AML-193 (cell line): ENCODE measurements at places on chromosomes 5 and 9.

DNA sequence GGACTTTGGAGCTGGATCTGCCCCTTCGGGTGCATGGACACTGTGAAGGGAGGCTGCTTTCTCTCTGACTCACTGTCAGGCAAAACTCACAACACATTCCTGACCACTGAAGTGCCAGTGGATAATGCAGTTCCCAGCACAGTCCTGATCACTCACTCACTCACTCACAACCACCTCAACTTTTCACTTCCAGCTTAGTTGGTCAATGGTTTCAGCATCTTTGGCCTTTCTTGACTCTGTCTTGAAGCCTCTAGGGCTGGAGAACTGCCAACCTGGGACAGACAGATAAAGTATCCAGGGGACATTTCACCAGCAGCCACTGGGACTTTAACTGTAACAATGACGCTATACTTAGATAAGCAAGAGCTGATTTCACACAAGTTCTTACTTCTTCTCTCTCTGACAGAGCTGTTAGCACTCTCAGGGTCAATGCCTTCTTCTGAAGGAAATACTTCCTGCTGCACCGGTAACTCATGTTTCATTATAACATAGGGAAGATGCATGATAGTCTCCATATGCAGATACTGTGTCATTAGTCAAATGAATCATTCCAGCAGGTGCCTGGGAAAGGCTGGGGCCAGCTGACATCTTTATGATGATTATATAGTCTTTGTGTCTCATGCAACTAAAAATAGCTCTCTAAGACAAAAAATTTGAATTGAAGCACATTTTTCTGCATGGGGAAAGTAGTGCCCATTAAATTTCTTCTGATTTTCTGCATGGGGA is 499.0 kb downstream of the SEMA5A start:
- no peak for DNase-seq

GRCh38 chr5:73678322-73678740 is 52.3 kb downstream of the ARHGEF28 start:
- DNase-seq = no peak

GRCh38 chr5:2466966-2467365 is 284.5 kb downstream of the IRX2 start:
- DNase-seq = no peak

DNA sequence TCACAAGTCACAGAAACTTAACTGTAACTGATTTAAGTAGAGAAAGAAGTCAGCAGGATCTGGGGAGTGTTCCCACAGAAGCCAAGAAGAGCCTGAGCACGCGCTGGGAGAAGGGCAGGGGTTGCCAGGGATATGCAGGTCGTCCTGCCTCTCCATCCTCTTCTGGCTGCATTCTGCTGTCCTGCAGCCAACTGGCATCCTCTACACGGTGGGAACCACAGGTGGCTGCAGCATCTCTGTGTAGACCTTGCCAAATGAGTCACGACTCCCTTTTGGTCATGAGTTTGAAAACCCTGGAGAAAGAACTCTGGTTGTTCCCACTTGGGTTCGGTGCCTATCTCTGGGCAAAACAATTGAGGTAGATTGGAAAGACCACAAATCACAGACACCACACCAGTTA is 38.4 kb upstream of the PCA3 start:
- no peak for DNase-seq

- DNase-seq = no peak
Measured at GRCh38 chr5:60852940-60853339, 8.9 kb upstream of the ELOVL7 start.

- no peak for DNase-seq
Measured at GRCh38 chr5:54518146-54518817, 723 bp downstream of the SNX18 start.

DNA sequence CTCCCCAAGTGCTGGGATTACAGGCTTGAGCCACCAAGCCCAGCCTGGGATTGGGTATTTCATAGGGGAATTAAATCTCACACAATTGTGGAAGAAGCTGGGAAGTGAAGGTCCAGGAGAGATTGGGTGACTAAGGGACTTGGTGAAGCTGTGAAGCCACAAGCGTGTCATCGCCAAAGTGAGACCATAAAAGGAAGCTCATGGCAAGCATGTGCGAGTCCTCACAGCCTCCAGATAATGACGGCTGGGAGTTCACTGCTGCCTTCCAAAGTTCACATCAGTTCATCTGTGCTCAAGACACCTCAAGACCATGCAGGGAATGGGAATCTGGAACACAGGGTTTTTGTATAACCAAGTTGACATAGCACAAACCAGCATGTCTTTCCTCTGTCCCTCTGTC is 210.6 kb downstream of the MARCHF11 start:
- no peak for DNase-seq

DNA sequence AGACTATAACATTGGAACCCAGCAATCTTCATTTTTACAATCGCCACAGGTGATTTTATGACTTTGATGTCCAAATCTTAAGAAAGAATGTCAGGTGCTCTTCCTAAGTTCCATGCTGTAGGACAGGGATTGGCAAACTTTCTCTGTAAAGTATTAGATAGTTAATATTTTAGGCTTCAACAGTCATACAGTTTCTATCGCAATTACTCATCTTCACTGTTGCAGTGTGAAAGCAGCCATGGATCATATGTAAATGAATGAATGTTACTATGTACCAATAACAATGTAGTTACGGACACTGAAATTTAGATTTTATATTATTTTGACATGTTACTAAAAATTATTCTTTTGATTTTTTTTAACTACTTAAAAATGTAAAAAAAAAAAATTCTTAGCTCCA is 169.7 kb downstream of the DTWD2 start:
- no peak for DNase-seq

DNA sequence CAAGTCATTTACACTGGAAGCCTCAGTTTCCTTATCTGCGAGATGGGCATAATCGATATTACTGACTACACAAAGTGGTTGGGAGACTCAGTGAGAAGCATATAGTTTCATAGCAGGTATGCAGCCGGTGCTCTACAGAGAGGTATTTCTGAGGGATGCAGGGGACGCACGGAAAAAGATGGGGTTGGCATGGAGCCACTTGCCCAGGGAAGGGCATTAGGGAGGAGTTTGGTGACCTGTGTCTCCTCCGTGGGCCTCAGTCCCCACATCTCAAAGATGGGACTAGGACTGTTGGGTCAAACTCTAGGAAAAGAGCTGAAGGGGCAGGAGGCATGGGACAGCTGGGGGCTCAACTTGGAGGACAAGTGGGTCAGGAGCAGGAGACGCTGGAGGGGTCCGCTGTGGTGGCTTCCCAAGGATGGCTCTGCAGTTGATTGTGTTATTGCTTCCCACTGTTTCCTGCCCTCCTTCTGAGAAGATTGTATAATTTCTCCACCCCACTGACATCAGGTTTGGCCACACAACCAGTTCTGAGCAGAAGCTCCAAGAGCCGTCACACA is 158.6 kb upstream of the ALDH1B1 start:
- no peak for DNase-seq

DNA sequence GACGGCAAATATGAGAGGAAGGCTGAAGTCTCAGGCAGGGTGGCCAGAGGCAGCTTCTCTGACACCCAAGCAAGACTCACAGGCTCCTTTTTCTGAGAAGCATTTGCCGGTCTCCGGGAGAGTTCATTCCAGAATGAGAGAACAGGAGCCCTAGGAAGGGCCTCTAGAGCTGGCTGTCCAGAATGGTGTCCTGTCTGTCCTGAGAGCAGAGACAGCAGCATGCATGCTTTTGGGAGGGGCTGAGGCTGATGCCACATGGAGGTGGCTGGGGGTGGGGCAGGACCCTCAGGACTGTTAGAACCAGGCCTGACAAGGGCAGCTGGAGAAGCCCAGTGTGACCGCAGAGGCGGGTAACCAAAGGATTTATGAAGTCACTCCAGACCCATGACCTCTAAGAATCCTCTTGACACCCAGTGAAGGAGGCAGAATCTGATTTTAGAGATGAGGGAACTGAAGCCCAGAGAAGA is 60.0 kb downstream of the SHB start:
- no peak for DNase-seq

GRCh38 chr9:89481538-89481915 is 16.4 kb downstream of the SEMA4D start:
- DNase-seq = no peak

GRCh38 chr9:19026375-19026774 is 6.6 kb downstream of the SAXO1 start:
- DNase-seq = no peak

DNA sequence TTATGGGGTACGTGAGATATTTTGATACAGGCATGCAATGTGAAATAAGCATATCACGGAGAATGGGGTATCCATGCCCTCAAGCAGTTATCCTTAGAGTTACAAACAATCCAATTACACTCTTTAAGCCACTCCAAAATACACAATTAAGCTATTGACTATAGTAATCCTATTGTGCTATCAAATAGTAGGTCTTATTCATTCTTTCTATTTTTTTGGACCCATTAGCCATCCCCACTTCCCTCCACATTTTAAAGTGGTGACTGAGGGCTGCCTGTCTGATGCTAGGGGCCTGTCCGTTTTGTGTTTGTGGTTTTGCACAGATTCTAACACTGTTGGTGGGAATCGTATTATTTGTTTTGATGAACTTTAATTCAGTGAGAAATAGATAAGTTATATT is 129.7 kb upstream of the DHFR start:
- no peak for DNase-seq

GRCh38 chr5:62132276-62132675 is 173.7 kb upstream of the KIF2A start:
- no peak for DNase-seq

- no peak for DNase-seq
Measured at GRCh38 chr5:60339691-60340201, 360.2 kb downstream of the DEPDC1B start.

DNA sequence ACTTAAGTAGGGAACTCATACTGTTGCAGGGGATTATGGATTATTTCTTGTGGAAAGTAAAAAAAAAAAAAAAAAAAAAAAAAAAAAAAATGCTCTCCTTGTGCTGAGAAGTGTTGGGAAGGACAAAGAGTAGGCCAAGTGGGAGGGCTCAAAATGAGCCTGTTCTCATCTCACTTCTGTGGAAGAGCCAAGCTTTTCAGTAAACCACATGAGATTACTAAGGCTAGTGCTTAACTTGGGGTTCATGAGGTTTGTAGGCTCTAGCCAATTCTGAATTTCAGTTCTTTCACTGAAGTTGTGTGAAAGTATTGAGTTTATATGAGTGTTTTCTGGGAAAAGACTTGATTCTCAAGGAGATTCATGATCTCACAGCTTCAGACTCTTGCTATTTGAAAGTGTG is 23.0 kb upstream of the CEP78 start:
- DNase-seq = no peak

DNA sequence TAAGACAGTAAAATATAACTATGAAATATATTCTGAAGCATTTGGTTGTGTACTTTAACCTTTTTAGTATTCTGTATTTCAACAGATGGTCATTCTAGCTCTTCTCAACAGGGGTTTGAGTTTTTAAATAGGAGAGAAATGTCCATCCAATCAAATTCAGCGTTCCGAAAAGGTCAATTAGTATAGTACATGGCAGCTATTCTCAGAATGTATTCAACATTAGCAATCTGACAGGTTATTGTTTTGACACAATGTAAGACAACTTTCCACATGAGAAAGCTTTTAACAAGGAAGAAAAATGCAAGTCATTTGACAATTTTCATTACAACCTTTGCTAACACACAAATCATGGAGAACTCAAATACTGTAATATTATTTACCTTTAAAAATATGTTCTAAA is 996.3 kb upstream of the CDH10 start:
- no peak for DNase-seq

DNA sequence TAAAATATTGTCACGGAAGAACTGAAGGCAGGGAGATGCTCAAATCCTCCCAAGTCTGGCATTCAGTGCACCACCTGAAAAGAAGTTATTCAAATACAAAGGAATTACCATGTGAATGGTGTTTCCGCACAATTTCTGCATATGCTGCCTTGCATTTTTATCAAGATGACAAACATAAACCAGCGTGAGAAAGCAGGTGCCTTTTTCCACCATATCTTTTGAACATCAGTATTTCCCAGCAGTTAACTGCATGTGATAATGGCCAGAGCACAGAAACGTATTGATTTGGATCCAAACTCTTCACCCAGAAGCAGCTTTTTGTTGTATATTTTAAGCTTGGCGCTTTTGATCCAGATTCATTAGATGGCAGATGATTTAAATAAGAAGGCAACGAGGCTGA is 808.0 kb downstream of the TLE1 start:
- no peak for DNase-seq

- DNase-seq = no peak
Measured at GRCh38 chr5:131217791-131218190, 46.1 kb upstream of the CDC42SE2 start.

DNA sequence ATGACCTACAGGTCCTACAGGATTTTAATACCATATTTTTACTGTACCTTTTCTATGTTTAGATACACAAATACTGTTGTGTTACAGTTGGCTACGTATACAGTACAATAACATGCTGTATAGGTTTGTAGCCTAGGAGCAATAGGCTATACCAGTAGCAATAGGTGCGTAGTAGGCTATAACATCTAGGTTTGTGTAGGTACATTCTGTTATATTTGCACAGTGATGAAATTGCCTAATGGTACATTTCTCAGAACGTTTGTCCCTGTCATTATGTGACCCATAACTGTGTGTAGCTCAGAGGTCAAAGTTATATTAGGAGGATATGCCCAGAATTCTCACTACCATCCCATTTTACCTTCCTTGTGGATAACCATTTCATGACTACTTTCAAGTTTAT is 59.7 kb downstream of the NIPBL start:
- no peak for DNase-seq

GRCh38 chr5:147169901-147170300 is 64.9 kb upstream of the STK32A start:
- no peak for DNase-seq

GRCh38 chr5:67015541-67016191 is 180.9 kb downstream of the CD180 start:
- no peak for DNase-seq

DNA sequence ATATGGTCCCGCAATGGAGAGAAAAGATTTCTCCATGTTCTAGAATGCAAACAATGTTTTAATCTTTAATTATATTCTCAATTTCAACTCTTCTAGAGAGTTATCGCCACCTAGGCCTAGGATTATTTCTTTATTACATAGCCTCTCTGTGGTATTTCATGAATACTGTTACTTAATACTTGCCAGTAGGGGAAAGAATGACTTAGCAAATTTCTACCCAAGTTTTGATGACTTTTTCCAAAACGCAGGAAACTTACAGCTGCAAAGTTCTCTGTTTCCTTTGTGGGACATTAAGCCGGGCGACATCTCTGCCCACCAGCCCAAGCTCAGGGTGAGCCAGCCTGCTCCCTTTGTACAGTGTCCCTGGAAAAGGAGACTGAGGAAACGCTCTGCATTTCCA is 73.8 kb downstream of the MED27 start:
- peak; percentile 62 for DNase-seq

GRCh38 chr9:133390713-133391112 is 14.5 kb downstream of the STKLD1 start:
- DNase-seq = no peak
